ENCODE measurements at places on chromosomes 16 and 17. TPM values are rescaled to one million over a fixed set of nuclear protein-coding genes. Genes with fewer than 3 reads are reported as not detected.

DNA sequence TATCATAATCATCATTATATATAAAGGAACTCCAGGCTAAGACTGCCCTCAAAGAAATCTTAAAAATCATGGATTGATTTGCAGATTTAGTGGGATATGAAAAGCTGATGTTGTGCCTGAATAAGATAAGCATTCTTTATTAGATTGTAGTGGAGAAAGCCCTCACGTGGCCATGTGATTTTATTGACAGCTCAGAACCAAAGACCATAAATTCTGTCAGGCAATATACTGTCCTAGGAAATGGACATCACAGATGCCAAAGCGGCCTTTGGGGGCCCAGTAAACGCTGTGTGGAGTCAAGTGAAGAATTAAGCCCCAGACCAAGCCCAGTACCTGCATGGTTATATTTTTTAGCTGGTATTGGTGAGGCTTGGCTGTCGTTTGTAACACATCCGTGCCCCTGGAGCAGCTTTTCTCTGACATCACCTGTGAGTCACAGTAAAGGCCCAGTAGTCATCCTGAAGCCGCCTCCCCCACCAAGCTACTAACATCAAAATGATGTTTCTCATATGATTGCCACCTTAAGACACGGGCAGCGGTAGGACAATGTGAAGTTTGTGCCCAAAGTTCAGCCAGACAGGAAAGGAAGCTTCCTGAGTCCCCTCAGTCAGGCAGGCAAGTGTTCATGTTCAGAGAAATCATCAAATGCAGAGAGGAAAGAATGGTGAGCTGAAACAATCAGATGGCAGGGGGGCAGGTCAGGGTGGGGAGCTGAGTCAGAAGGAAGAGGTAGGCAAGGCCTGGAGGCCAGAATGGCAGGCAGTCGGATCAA, 209.4 kb downstream of the IRX3 start:
- DNase-seq: no peak

DNA sequence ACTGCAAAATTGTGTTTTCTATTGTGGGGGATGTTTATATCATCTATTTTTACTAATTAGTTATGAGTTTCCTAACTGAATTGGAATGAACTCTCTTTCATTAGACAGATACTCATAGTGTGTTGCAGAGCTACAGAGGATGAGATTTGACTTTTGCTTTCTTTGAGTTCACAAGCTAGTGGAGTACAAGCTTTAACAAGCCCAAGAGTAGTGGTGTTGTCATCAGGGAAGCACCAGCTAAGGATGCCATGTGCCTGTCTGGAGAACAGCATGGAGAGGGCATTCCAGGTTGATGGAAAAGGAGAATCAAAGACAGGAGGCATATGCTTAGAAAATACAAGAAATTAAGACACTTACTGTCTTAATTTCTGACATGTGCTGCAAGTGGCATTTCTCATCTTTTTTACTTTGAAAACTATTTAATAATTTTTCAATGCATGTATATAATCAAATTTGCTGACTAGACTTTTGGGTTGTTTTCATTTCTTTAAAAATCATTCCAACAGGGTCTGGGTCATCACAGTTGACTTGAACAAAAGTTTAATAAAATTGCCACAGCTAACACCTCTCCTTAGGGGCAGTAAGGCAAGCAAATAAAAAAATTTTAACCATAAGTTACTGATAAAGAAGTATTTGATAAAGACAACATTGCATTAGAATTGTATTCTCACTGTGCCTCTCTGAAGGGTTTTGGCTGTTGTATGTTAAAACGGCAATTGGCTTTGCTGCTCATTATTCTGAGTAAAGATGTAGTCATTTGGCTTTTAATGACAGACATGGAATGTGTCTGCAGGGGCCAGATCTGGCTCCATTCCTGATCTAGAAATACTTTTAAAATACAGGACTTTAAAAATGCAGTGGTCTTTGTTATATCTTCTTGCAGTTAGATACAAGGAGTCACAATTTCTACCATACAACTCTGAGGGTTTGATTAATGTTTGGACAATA, 323.7 kb upstream of the CDH11 start:
- no peak for DNase-seq

CCL4 gene
- 1.1 TPM for total RNA-seq

GRCh38 chr17:35889241-35889640, 9.1 kb upstream of the CCL5 start:
- DNase-seq: no peak

MYLK3 gene
- under 0.01 TPM for total RNA-seq

- no peak for DNase-seq
Observed at GRCh38 chr16:21257284-21257683, 20.8 kb downstream of the CRYM start.

CCDC102A gene
- 46.8 TPM for total RNA-seq

GRCh38 chr16:51392521-51393187, 241.6 kb upstream of the SALL1 start:
- no peak for DNase-seq

MYH2 gene
- not detected for total RNA-seq

PITPNM3 gene
- 13.6 TPM for total RNA-seq

CD300H gene
- not detected for total RNA-seq

- DNase-seq: peak; percentile 17
Observed at GRCh38 chr16:57675741-57676551, 7.8 kb downstream of the ADGRG3 start.

TMEM220 gene
- total RNA-seq: 9.1 TPM

DNA sequence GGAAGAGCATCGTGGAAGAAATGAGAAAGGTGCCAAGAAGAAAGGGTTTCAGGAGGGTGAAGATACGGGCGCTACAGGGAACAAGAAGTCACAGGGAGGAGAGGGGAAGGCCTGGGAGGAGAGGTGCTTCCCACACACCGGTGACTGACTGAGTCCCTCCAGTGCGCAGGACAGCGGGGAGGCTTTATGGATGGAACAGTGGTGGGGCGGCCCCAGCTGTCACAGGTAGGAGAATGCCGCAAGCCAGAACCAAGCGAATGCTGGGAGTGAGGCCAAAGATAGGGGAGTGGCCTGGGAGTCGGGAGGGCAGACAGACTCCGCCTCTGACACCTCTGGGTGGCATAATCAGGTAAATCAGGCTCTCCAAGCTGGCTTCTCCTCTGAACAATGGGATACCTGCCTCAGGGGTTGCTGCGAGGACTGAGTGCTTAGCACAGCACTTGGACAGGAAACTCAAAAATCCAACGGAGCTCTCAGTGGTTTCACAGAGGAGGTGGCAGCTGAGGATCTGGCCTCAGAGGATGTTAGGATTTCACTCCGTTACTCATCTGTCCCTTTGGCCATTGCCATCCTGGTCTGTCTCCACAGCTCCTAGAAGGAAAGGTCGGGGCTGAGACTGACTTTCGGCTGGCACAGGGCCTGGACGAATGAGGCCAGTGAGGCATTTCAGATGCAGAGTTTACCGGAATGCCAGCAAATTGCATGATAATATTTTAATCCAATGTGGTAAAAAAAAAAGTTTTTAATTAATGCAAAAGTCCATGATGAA, 717 bp upstream of the CNP start:
- DNase-seq: peak; percentile 80

GRCh38 chr17:2058586-2059546, 4.0 kb downstream of the HIC1 start:
- peak; percentile 92 for DNase-seq

- DNase-seq: no peak
Observed at GRCh38 chr16:88462396-88462795, 9.3 kb downstream of the ZFPM1 start.

All from sigmoid colon (tissue), 7 donors.